ENCODE measurements at places on chromosomes 7 and 10.

DNA sequence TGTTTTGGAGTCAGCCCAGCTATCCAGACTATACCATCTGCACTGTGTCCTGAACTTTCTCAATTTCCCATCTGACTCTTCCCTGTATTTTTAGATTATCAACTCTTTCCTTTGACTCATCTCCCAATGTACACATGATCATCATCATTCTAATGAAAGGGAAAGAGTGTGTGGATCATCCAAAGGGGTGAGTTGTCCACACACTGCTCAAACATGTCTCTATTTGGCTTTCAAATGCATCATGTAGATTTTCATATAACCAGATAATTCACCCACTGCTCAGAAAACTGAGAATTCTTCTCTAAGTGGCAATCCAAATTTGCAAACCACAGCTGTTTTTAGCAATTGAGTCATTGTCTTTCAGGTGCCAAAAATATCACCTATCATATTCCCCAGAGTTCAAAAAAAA is 190.2 kb upstream of the HPS1 start:
- peak; percentile 59 for DNase-seq

GRCh38 chr7:150339409-150339809 is 2.0 kb downstream of the RARRES2 start:
- DNase-seq, result no peak

GRCh38 chr10:84217746-84218145 is 7.6 kb downstream of the LRIT2 start:
- no peak for DNase-seq

DNA sequence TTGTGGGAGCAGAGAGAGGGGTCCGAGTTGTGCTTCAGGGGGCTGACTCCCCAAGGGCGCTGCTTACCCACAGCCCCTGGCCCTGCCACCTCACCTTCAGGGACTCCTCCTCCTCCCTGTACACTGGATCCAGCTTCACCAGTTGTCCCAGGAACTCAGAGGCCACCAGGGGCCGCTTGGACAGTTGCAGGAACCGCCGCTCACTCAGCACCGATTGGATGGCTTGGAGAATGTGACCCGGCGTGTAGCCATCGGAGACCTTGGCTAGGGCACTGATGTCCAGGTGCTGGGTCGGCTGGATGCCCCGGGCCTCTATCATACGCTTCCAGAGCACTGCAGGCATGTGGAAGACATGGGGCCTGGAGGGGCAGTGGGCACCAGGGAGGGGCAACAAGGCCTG is 4.5 kb upstream of the ASB10 start:
- DNase-seq, result no peak

DNA sequence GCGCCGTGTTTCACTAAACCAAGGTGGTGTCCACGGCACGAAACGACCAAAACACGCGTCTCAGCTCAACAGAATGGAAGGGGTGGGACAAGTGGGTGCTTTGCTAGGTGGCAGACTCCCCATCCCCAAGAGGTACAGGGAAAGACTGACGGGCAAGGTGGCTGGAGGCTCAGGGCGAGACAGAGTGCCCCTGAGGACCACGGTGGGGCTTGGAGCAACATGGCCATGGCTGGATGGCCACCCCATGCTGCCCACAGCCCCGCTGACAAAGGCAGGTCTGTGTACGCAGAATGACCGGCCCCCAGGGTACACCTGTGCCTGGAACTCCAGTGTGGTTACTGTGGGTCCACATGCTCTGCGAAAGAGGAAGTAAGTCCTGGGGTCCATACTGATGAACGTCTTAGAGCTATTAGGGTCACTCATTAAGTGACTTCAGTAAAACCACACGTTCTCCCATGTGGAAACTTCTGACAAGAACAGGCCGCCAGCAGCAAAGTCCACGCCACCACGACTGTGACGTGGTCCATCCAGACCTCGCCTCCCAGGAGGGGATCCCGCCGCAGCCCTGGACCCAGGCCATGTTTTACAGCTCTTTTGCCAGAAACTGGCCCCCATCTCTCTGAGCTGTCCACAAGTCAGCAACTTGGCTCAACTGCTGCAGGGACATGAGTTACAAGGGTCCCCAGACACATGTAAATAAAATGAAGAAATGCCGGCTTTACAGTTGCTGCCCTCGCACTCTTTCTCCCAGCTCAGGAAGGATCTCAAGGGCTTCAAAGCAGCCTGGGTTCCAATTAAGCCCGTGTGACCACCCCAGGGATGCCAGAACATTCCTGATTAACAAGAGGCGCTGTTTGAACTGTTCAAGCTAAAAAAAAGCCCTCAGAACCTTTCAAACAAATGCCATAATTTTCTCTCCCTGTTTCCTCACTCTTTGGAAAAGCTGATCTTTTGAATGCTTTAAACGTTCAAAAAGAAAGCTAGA is 66.8 kb downstream of the MAD1L1 start:
- no peak for DNase-seq

GRCh38 chr10:7855205-7855604 is 36.9 kb downstream of the TAF3 start:
- no peak for DNase-seq

Data from foreskin fibroblast (primary cell).